Stimulated activated CD4-positive, alpha-beta T cell treated with anti-CD3 and anti-CD28 coated beads, Interleukin-12 subunit alpha, Interleukin-12 subunit beta, amount 100 ng/mL, for 4 hours (primary cell): ENCODE measurements at places on chromosomes 11 and 22.
A peak's percentile ranks its signal among the peaks of the same experiment; 100 is the strongest.

DNA sequence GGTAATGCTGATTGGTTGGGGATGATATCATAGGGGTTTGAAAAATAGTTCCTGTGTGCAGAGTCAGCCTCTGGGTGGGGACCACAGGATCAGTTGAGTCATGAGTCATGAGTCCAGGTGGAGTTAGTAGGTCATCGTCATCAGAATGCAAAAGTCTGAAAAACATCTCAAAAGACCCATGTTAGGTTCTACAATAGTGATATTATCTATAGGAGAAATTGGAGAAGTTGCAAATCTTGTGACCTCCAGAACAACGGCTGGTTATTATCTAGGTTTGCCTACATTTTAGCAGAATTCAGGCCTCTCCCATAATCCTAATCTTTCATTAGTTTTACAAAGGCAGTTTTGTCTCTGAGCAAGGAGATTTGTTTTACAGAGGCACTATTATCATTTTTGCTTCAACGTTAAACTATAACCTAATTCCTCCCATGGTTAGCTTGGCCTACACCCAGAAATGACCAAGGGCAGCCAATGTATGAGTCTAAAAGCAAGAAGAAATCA is 38.9 kb downstream of the MS4A2 start:
- DNase-seq, result no peak

DNA sequence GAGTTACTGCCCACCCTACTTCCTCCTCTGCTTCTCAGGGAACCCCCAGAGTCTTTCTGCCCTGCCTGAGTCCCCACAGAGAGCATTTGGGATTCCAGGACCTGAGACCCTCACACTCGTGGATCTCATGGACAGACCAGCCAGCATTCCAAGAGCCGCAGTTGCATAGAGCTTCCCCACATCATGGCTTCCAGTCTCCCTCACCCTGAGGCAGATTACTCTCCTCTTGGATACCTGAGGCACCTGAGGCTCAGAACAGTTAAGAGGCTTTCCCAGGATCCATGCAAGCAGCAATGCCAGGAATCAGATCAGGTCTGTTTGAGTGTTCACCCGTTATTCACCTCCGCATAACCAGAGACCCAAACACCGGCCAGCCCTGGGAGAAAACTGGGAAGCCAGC is 102.2 kb downstream of the TRIM29 start:
- no peak for DNase-seq

- DNase-seq, result no peak
These were observed 77.6 kb downstream of the MYO7A start for GRCh38 chr11:77205467-77206263.

GRCh38 chr11:62461740-62462507 is 43.1 kb downstream of the SCGB1A1 start:
- no peak for DNase-seq

DNA sequence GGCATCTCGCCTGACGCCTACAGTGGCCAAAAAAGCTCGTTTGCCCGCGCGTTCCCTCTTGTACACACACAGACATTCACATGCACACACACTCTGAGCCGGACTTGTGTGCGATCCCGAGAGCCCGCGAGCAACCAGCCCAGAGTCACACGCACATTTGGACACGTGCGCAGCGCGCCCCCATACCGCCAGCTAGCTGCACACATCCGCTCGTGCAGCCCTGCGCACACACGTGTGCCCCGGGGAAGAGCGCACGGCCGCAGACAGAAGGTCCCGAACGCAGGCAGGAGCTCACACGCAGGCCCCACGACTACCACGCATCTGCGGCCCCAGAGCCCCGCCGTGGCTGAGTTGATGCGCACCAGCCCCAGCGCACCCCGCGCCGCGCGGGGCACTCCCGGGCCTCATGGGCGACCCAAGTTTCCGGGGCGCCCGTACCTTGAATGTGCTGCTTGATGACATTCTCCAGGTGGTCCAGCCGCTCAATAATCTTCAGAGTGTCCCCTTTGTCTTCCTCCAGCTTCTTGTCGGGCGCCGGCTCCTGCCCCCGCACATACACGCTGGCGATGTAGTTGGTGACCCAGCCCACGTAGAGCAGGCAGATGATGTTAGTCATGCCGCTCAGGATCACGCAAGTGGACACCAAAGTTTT is 758 bp downstream of the GALNT18 start:
- peak; percentile 2 for DNase-seq

GRCh38 chr11:76797341-76798201 is 14.4 kb downstream of the TSKU start:
- DNase-seq, result no peak
